ENCODE measurements at places on chromosomes 7 and 10.

GRCh38 chr7:122199171-122199570 is 55.1 kb upstream of the AASS start:
- no peak for DNase-seq

DNA sequence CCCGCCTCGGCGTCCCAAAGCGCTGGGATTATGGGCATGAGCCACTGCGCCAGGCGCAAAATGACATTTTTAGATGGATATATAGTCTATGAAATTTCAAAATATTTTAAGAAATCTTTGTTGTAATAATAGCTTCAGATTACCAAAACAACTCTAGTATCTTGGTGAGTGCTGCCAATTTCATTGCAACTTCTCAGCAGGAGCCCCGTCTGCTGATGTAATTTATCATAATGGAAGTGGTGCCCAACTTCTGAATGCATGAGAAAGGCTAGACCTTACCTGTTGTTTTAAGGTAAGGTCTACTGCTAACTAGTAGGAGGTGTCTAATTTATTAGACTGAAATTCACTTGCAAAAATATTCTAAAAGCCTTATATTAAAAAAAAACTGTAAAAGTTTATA is 20.0 kb downstream of the PDSS1 start:
- DNase-seq: no peak

GRCh38 chr10:113692271-113692670 is 12.6 kb downstream of the CASP7 start:
- no peak for DNase-seq

- no peak for DNase-seq
Measured at GRCh38 chr7:114217026-114217806, 197.4 kb upstream of the FOXP2 start.

DNA sequence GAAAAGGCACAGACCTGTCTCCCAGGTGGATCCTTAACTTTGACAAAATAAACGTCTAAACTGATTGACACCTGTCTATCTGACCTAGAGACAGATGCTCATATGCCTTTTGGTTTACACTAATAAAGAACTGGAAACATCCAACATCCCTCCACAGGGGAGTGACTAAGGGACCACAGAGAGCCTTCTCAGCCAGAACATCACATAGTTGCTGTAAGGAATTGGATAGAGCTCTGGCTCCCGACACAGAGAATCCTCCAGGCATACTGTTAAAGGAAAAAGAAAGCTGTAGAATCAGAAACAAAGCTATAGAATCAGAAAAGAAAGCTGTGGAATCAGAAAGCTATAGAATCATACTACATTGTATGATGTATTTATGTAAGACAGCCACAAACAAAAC is 258.8 kb downstream of the STK31 start:
- DNase-seq: no peak

DNA sequence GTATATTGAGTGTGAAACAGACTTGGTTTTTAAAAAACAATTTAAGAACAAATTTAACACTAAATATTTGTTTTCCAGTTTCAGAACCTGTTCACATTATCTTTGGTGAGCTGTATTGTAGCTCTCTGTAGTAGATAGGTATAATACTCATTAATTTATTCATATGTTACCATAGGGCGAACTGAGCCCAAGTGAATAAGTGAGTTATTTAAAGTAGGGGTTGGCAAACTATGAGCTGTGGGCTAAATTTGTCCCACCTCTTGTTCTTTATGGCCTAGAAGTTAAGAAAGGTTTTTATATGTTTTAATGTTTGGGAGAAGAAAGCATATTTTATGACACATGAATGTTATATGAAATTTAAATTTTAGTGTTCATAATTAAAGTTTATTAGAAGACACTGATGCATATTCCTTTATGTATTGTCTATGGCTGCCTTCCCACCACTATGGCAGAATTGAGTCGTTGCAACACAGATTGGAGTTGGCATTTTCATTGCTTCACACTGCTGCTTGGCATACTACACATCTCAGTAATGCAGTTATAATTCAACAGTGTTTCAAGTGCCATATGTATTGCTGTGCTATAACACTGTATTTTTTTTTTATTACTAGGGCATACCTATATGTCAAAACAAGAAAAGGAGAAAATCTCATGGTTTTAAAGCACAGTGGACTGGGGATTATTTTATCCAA is 146.5 kb downstream of the ADK start:
- DNase-seq: no peak

GRCh38 chr10:113982769-113983168 is 60.9 kb upstream of the ADRB1 start:
- no peak for DNase-seq

DNA sequence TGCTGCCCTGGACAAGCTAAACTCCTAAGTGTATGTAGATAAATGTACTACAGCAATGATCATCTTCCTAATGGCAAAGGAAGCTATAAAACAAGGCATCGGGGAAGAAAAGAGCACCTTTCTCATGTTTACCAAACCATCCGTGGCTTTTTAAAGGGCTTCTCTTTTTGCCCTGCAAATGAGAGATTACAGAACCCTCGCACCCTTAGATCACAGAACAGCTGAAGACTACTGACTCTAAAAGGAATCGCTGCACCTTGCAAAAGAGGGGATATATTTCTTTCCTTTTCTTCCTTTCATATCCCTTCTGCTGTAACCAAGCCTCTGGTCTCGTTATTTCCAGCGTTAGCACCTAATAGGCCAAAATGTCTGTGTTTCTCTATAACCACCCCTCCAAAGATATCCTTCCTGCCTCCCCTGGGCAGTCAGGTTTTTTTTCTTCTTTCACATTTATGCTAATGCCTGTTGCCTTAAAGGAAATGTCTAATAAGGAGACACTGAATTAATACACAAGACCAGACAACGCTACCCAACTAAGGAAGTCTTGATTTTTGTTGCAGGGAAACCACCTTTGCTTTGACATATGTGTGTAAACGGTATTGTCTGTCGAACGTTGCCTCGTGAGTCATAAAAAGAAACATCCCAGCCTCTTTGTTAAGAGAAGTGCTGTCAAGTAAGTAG is 10.5 kb downstream of the ST8SIA6 start:
- no peak for DNase-seq

GRCh38 chr7:31816810-31817209 is 129.8 kb downstream of the PPP1R17 start:
- DNase-seq: no peak

DNA sequence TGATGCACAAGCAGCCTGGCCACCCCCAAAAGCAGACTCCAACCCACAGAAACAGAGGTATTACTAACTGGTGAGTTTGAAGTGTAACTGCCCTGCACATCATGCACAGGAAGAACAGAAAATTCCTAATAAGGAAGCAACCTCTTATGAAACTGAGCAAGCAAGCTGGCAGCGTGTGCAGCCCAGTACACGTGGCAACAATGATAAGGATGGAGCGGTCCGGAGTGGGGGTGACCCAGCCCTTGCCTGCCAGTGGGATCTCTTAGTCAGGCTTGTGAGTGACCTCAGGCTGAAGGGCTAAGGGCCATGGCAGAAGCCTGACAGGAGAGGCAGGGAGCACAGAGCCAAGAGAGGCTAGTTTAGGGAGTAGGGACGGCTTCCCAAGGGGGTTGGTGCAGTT is 22.1 kb upstream of the AOAH start:
- DNase-seq: no peak

- DNase-seq: no peak
Measured at GRCh38 chr7:116702046-116702785, 30.2 kb downstream of the MET start.

DNA sequence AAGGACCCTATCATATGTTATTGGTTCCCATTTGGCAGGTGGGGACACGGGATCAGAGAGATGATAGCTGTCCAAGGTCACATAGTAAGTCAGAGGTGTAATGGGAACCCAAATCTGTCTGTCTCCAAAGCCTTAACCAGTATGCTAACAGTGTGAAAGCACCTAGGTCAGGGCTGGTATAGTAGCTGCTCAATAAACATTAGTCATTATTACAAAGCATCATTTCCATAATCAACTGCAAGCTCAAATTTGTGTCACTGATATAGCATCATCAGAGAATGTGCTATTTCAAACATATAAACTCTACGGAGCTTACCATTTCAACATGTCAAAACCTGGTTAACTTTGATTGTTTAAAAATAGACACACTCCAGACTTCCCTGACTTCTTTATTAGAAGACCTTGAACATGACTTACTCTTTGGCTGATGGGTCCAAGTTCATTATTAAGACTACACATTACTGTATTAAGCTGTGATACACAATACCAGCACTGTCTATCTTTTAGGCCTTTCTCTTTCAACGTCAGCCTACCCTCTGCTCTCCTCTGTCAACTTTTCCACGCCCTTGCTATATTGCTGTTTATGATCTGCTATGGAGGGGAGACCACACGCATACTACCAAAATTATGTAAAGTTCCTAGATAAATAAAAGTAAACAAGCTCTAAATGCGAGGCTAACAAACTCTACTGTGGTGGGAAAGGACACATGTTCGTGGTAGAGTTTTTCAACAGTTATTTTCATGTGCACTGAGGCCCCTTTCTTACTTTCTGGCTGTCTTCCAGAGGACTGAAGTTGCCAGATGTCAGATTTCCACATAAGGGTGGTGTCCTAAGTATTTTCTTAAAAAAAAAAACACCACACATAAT is 33.6 kb downstream of the DNMBP start:
- DNase-seq: no peak

GRCh38 chr7:28793381-28794085 is 164.6 kb downstream of the TRIL start:
- DNase-seq: no peak

DNA sequence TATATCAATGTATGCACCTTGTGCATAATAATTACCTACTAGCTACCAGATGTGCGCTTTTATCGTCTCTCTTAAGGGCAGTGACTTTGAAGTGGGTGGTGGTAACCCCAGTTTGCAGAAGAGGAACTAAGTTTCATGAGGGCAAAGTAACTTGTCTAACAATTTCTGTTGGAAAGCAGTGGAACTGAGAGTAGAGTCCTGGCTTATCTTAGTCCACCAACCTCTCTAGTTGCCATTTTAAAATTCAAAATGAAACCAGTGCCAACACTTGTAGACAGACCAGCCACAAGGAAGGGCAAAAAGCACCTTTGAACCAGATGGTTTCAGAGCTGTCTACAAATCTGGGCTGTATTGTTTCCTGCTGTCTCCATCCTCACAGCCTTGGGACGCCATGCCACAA is 32.0 kb upstream of the RBM20 start:
- no peak for DNase-seq

GRCh38 chr10:31118556-31118955 is 86.9 kb upstream of the ZNF438 start:
- DNase-seq: no peak

- DNase-seq: no peak
Measured at GRCh38 chr10:114303556-114303955, 64.5 kb downstream of the VWA2 start.

DNA sequence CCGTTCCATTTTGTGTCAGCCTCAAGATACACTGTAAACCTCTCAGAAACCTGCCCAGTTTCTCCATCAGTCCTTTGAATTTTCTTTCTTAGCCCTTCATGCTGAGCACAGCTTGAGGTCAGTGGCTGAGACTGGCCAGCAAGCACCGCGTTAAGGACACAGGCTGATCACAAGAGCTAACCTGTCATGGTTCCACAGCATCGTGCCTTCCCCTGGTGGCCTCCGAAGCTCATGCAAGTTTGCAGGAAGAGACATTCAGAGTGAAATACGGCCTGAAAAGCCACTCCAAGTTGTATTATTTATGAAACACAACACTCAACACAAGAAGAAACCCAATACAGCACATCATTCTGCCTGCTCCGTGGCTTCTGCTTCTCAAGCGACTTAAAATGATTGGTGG is 57.0 kb upstream of the PFKP start:
- DNase-seq: no peak

- no peak for DNase-seq
Measured at GRCh38 chr10:29495366-29495765, 139.4 kb downstream of the SVIL start.

DNA sequence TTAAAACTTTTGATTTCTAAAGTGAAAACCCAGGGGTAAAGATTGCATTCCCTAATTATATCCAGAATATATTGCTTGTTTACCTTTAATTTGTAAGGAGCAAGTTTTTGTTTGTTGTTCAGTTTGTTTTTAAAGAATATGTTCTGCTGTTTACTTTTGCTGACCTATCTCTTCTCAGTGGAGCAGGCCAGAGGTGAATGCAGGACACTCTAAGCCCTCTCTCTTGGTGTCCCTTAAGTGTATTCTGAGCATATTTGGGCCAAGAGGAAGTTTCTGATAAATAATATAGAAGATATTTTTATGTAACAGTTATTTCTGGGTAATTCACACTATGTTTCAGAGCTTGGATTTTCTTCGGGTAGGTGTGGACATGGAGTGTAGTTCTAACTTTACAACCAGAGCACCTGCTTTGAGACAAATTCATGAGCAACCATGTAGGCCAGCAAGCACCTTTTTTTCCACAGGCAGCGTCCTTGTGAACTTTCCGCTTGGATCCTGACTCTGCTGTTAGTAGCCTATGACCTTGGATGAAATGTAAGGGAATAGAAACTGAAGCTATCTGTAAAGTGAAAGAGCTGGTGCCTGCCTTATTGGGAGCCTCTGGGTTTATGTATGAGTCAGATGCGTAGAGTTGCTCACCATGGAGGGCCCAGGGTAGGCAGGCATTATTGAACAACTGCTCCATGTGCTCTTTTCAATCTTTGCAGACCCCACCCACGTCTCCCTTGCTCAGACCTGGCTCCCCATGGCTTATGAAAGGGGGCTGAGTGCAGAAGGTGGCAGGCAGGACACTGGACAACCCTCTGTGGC is 16.1 kb downstream of the OGDH start:
- no peak for DNase-seq

DNA sequence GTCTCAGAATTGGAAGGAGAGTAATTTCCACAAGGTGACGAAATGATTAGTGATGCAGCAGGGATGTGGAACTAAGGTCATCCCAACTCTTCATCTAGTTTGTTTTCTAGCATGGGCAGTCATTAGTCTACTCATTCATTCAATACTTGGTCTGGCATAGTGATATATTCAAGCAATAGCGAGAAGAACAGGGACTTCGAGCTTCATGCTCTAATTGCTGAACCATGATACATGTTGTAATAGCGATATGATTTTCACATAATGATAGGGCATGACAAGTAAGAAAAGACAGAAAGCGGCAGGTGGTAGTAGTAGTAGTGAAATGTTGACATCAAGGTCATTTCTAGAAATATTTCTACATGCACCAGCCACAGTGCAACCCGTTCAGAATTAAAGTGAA is 652.1 kb downstream of the PHTF2 start:
- no peak for DNase-seq

DNA sequence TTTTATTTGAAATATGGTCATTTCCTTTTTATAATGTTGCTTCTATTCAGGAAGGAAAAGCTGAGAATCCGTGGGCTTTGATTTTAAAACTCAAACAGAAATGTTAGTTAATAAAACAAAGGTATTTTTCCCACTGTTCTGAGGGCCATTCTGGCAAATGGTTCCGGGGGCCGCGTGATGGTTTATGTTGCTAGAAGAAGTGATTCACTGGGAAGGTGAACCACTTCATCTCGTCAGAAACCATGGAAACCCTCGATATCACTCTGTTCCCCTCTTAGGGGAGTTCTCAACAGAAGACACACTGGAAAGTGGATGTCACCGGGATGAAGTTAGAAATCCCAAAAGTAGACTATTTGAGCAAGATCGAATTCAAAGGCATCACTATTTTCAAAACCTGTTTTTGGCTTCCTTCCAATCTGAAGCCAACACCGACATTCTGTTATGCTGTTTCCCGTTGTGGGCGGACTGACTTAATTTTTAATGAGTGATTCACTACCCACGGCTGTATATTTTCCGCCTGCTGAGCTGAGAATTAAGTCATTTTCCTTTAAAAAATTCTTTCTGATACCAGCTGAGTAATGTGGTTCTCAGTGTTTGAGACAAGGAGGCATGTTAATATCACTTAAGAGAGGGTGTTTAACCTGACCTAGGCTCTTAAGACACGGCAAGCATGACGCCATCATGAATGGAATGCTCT is 84.1 kb downstream of the PTPRE start:
- DNase-seq: no peak
